ENCODE measurements at places on chromosomes 2 and 18.

DNA sequence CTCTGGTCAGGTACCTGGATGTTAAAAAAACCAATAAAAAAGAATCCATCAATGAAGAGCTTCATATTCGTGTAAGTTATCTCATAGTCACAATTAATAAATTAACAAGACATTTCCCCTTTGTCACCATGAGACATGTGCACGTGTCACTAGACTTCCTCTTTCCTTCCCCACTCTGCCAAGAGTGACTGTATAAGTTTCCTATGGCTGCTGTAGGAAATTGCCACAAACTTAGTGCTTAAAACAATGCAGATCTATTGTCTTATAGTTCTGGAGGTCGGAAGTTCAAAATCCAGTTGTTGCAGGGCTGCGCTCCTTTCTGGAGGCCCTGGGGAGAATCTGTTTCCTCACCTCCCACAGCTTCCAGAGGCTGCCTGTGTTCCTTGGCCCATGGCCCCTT, 35.8 kb downstream of the SLC9A4 start:
- ATAC-seq, result no peak

GRCh38 chr18:56726906-56727305, 75.7 kb downstream of the WDR7 start:
- no peak for ATAC-seq

DNA sequence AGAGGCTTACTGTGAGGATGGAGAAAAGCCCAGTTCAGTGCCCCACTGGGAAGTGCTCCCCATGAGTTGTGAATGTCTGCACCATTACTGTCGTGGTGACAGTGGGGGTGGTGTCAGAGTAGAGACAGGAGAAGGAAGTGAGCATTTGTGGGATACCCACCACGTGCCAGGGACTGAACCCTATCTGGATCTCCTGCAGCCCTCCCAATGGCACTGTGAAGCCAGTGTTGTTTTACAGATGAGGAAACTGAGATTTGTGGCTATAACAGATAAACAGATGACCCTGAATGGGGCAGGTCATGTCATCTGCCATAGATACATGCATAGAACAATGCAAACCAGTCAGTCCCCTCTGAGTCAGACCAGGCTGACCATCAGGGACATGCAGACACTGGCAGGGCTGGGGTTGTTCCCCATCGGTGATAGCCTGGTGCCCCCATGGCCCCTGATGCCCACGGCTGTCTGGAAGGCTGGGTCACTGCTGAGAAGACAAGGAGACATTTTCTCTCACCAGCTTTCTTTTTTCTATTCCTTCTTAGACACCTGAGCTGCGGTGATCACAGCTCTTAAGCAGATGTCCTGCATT, 60.8 kb downstream of the EMILIN2 start:
- ATAC-seq, result no peak

- ATAC-seq, result peak; percentile 88
These were observed at the start of gene EPAS1 for GRCh38 chr2:46296840-46297545. TSS of gene EPAS1 (plus strand) at chr2:46297407. CDS start at chr2:46297912, 505 bp downstream.
